ENCODE measurements at places on chromosomes 7 and 10. TPM values are rescaled to one million over a fixed set of nuclear protein-coding genes. Genes with fewer than 3 reads are reported as not detected.
A peak's percentile ranks its signal among the peaks of the same experiment; 100 is the strongest.

DNA sequence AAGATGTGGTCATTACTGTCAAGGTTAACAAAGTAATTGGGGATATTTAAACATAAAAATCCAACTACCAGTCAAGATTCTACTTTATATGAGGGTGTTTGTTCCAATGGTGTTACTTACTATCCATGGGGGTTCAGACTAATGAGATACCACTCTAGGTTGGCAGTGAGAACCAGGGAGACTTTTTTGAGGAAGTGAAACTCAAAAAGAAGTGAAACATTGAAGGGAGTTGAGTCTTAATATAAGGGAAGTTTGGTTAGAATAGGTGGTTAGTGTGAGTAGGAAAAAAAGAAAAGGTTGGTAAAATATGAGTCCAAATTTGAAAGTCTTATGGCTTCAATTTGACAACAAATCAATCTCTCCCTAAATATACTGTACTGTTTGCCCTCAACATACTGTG, 123.6 kb upstream of the ANK3 start:
- no peaks in the 10 kb centered on the region for H3K36me3 ChIP-seq
- DNase-seq, result no peak
- no peak overlapping the region for H3K27ac ChIP-seq

GRCh38 chr7:132456418-132456817, 119.9 kb downstream of the PLXNA4 start:
- H3K27me3 ChIP-seq, result no peaks in the 10 kb centered on the region
- H3K4me1 ChIP-seq, result no peaks in the 10 kb centered on the region
- no peak overlapping the region for H3K4me3 ChIP-seq
- no peak for DNase-seq
- H3K27ac ChIP-seq, result no peak overlapping the region
- H3K36me3 ChIP-seq, result no peaks in the 10 kb centered on the region

- no peak overlapping the region for H3K27ac ChIP-seq
- H3K36me3 ChIP-seq, result no peaks in the 10 kb centered on the region
- H3K4me3 ChIP-seq, result no peak overlapping the region
- DNase-seq, result no peak
These were observed 162.3 kb downstream of the SEM1 start for GRCh38 chr7:96547371-96547811.

- H3K27ac ChIP-seq, result no peak overlapping the region
- H3K36me3 ChIP-seq, result no peaks in the 10 kb centered on the region
- DNase-seq, result no peak
- no peak overlapping the region for H3K4me3 ChIP-seq
- no peaks in the 10 kb centered on the region for H3K27me3 ChIP-seq
These were observed 21.8 kb upstream of the MRC1 start for GRCh38 chr10:17787087-17787961.

GRCh38 chr7:156993021-156993924, 17.2 kb downstream of the MNX1 start:
- H3K27ac ChIP-seq, result no peak overlapping the region
- H3K4me1 ChIP-seq, result no peaks in the 10 kb centered on the region
- H3K4me3 ChIP-seq, result no peak overlapping the region
- no peaks in the 10 kb centered on the region for H3K27me3 ChIP-seq
- peak; percentile 79 for DNase-seq

GRCh38 chr10:82643601-82644000, 768.6 kb downstream of the NRG3 start:
- H3K4me3 ChIP-seq, result no peak overlapping the region
- no peak overlapping the region for H3K27ac ChIP-seq
- no peaks in the 10 kb centered on the region for H3K4me1 ChIP-seq
- no peaks in the 10 kb centered on the region for H3K36me3 ChIP-seq

DNA sequence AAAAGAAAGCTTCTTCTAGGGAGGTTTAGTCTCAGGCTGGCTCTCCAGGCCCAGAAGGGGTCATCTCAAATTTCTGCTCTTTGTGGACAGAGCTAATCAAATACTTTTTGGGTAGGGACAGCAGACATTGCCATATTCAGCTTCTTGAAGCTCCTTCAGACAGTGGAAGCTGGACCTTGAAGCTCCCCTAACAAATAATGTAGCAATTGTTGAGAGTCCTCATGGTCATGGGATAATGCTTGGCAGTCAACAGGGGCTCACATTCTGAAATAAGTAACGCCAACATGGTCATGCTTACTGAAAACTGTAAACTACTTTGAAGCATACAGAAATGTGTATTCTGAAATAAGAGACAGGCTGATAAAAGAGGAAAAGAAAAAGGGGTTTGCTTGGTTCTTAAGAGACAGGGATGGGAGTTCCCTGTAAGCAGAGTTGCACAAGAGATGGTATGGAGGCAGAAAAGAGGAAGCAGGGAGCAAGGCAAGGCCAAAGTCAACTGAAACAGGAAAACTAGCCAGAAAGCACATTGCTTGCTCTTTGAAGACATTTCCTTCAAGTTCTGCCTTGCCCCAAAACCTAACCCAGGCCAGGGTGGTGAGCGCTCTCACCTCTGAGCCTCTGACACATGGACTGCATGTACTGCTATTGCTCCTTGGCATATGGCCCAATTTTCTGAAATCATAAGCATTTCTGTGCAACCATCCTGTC, 53.1 kb upstream of the KMT2E start:
- no peak for DNase-seq
- no peaks in the 10 kb centered on the region for H3K36me3 ChIP-seq
- H3K27me3 ChIP-seq, result no peaks in the 10 kb centered on the region

DNA sequence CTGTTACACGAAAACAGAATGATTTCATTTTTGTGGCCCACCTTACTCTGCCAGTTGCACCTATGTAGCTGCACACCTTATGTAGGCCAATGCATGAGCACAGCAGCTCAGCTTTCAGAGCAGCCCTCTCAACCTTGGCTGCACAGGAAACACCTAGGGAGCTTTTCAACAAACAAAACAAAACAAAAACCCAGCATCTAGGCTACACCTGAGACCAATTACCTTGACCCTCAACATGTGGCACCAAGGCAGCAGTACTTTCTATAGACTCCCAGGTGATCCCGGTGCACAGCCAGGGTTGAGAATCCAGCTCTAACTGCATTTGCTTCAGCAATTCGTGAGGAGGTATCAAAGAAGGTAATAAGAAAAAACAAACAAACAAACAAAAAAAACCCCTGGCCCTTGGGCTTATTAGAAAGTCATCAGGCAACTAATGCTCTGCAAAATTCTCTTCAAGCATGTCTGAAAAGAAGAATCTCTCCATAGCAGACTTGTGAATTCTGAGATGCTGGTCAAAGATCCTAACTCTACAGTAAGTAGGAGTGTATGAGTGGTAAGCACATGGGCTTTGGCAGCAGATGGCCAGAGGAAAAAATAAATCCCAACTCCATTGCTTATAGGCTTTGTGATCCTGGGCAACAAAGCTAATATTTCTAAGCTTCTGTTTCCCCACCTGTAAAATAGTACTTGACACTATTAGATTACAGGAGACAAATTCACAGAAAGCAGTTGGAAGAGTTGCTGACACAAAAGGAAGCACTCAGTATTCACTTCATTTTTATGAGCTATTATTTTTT, 113.4 kb upstream of the NOBOX start:
- no peaks in the 10 kb centered on the region for H3K4me1 ChIP-seq
- no peak overlapping the region for H3K4me3 ChIP-seq

DNA sequence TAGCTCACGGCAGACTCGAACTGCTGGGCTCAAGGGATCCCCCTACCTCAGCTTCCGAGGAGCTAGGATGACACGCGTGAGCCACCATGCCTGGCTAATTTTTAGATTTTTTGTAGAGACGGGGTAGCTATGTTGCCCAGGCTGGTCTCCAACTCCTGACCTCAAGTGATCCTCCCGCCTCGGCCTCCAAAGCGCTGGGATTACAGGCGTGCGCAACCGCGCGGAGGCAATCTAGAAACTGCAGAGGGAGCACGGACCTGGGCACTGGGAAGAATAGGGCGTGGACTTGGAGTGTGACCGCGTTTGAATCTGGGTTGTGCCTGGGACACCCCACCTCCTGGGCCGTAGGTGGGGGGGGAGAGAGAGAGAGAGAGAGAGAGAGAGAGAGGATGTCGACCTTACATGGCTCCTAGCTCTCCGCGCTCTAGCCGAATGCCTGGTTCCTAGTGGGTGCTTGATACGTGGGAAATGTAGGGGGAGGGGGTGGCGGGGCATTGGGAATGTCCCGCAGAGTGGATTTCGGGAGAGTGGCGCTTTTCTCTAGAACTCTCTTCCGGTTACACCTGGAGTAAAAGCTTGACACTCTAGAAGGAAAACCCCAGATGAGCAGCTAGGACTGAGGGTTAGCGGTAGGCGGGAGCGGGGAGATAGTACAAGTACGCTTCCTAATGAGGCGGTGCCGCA, 1.2 kb upstream of the MAP3K8 start:
- peak overlapping the region; percentile 75 for H3K4me3 ChIP-seq
- DNase-seq, result peak; percentile 26
- H3K4me1 ChIP-seq, result no peaks in the 10 kb centered on the region
- H3K27ac ChIP-seq, result peak overlapping the region; percentile 98

DNA sequence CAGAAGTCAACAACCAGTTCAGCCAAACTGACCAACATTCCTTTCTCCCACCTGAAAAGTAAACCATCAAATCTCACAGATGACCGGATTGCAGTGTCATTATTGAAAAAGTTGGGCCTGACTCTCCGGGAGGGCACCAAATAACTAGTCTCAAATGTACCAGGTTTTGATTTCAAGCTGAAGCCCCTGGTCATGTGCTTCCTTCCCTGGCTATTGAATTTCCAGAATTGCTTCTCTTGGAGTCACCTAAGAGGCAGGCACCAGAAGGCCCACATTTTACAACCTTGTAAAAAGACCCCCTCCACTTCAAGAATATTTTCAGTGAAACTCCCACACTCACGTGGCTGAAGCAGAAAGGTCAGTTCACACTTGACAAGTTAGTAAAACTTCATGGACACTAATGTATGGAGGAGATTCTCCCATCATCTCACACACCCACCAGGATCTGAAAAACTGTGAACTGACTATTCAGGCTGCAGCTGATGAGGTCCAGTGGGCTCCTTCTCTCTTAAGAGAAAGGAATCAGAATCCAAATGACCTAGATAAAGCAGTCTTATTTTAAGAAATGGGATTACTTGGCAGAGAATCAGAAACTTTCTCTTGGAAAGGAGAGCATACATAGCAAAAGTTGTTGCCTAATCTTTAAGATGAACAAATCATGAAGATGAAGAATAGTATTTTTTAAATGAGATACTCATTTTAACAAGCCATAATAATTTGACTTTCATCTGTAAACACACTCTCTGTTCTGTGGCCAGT, 53.6 kb downstream of the DLD start:
- no peak overlapping the region for H3K4me3 ChIP-seq
- peaks cover 26% of the 10 kb centered on the region for H3K4me1 ChIP-seq
- H3K27me3 ChIP-seq, result no peaks in the 10 kb centered on the region
- H3K27ac ChIP-seq, result peak overlapping the region; percentile 65
- no peaks in the 10 kb centered on the region for H3K36me3 ChIP-seq

- H3K27ac ChIP-seq, result peak overlapping the region; percentile 87
- H3K27me3 ChIP-seq, result no peaks in the 10 kb centered on the region
- peaks cover 27% of the 10 kb centered on the region for H3K4me1 ChIP-seq
- H3K36me3 ChIP-seq, result no peaks in the 10 kb centered on the region
- no peak for DNase-seq
These were observed 80.9 kb downstream of the NT5C2 start for GRCh38 chr10:103111918-103112877.

GRCh38 chr10:120012131-120012400, 119.5 kb downstream of the SEC23IP start:
- DNase-seq, result no peak
- H3K4me1 ChIP-seq, result no peaks in the 10 kb centered on the region
- no peaks in the 10 kb centered on the region for H3K36me3 ChIP-seq
- no peak overlapping the region for H3K27ac ChIP-seq
- no peaks in the 10 kb centered on the region for H3K27me3 ChIP-seq

GRCh38 chr10:27743012-27743876, 2.4 kb downstream of the MKX start:
- H3K4me1 ChIP-seq, result peaks cover 31% of the 10 kb centered on the region
- H3K27ac ChIP-seq, result peak overlapping the region; percentile 51
- H3K4me3 ChIP-seq, result peak overlapping the region; percentile 38
- H3K27me3 ChIP-seq, result no peaks in the 10 kb centered on the region
- DNase-seq, result peak; percentile 23

GRCh38 chr10:69715156-69715898, 85.3 kb downstream of the FAM241B start:
- H3K36me3 ChIP-seq, result no peaks in the 10 kb centered on the region
- H3K27me3 ChIP-seq, result no peaks in the 10 kb centered on the region
- no peak for DNase-seq
- no peak overlapping the region for H3K27ac ChIP-seq
- H3K4me3 ChIP-seq, result no peak overlapping the region

DNA sequence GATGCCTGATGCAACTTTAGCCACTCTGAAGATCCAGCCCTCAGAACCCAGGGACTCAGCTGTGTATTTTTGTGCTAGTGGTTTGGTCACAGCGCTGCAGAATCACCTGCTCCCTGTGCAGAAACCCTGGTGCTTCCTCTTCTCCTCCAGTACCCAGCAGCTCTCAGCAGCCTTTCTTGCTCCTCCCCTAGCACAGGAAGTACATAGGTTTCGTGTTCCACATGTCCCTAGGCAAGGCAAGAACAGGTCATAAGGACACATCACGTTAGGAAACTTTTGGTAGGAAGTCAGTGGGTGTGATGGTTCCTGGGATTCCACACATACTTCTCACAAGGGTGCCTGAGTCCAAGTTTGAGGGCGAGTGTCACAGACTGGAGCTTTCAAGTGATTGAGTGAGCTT, 167.9 kb upstream of the PRSS1 start:
- H3K27me3 ChIP-seq, result no peaks in the 10 kb centered on the region
- DNase-seq, result no peak

- H3K4me3 ChIP-seq, result no peak overlapping the region
- H3K4me1 ChIP-seq, result no peaks in the 10 kb centered on the region
- no peaks in the 10 kb centered on the region for H3K36me3 ChIP-seq
These were observed 283.0 kb downstream of the TCF7L2 start for GRCh38 chr10:113232928-113233511.

- H3K27me3 ChIP-seq, result no peaks in the 10 kb centered on the region
- H3K4me1 ChIP-seq, result no peaks in the 10 kb centered on the region
- no peak for DNase-seq
- H3K36me3 ChIP-seq, result no peaks in the 10 kb centered on the region
- no peak overlapping the region for H3K4me3 ChIP-seq
These were observed 148.9 kb downstream of the PRKCQ start for GRCh38 chr10:6431186-6431585.

GRCh38 chr7:50730446-50731400, 52.0 kb downstream of the GRB10 start:
- peaks cover 6% of the 10 kb centered on the region for H3K4me1 ChIP-seq
- H3K27me3 ChIP-seq, result no peaks in the 10 kb centered on the region
- H3K4me3 ChIP-seq, result no peak overlapping the region
- DNase-seq, result no peak

- peak overlapping the region; percentile 32 for H3K4me3 ChIP-seq
- no peaks in the 10 kb centered on the region for H3K4me1 ChIP-seq
- DNase-seq, result peak; percentile 74
- no peaks in the 10 kb centered on the region for H3K36me3 ChIP-seq
These were observed 820 bp upstream of the NRG3 start for GRCh38 chr10:81873932-81874816.

- H3K4me3 ChIP-seq, result no peak overlapping the region
- no peaks in the 10 kb centered on the region for H3K27me3 ChIP-seq
- H3K4me1 ChIP-seq, result no peaks in the 10 kb centered on the region
- no peaks in the 10 kb centered on the region for H3K36me3 ChIP-seq
- H3K27ac ChIP-seq, result no peak overlapping the region
These were observed 3.5 kb upstream of the MYPN start for GRCh38 chr10:68105820-68106219.

Gene CNTNAP2
- 4.4 TPM for total RNA-seq

Gene SPDYE1
- total RNA-seq, result 2.7 TPM

Gene SPDYE2B
- 10.6 TPM for total RNA-seq

Gene CPA2
- 2.4 TPM for total RNA-seq

Gene WNT8B
- total RNA-seq, result 0.37 TPM

Gene GPR85
- 5.4 TPM for total RNA-seq

Gene MOGAT3
- not detected for total RNA-seq

Gene OR6V1
- not detected for total RNA-seq

Gene TYW1B
- 8.9 TPM for total RNA-seq

Gene AKR1C2
- 8.7 TPM for total RNA-seq

Gene TSPAN33
- 25.7 TPM for total RNA-seq
